Right renal pelvis (tissue), 4 donors: ENCODE measurements at places on chromosomes 11 and 22.

DNA sequence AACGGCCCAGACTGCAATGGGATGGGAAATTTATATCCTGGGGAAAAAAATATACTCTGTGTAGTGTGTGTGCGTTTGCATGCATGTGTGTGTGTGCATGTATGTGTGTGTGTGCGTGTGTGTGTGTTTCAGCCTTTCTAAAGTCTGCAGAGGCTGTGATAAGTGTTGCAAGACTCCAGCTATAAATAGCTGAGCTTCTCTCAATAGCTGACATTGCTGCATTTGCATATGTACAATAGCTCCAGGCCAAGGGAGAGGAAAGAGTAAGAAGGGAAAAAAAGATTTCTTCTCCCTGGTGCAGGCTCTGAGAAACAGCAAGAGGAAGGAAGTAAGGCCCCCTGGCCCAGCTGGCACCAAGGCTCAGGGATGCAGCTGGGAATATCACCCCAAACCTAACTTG is 483.0 kb downstream of the MN1 start:
- no peak for DNase-seq

- no peak for DNase-seq
These were observed 15.0 kb downstream of the TUB start for GRCh38 chr11:8095806-8096522.

GRCh38 chr22:40031766-40032470 is 37.2 kb downstream of the FAM83F start:
- DNase-seq: no peak

- no peak for DNase-seq
These were observed 20.5 kb downstream of the LRRC55 start for GRCh38 chr11:57202281-57202680.

DNA sequence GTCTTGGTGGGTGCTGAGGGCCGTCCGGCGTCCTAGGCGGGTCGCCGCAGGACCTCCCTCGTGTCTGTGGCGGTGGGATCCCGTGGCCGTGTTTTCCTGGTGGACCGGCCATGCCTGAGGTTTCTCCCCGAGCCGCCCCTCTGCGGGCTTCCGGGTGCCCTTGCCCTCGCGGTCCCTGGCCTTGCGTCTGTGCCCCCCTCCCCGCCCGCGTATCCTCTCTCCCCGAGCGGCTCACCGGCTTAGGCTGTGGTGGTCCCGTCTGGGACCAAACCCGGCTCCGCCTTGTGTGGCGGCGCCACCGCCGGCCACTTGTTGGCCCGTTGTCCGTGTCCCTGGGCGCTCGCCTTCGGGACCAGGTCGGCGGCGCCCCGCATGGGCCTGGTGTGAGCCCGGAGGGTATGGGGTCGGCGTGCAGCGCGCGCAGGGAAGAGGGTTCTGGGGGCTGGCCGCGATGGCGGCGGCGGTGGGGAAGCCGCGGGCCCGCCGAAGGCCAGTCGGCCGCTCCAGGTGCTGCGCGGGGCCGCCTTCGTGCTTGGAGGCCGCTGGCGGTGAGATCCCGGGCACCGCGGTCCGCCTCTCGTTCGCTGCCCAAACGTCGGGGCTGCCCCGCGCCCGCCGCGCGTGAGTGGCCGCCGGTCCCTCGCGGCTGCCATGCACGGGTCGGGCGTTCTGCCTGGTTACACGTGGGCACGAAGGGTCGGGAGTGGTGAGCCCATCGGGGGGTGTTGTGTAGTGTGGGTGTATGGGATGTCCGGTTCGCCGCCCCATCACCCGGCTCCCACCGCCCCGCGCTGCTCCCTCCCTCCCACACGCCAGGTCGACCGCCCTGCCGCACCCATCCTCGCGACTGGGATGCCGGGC is 3899.1 kb upstream of the OR11H1 start:
- no peak for DNase-seq

DNA sequence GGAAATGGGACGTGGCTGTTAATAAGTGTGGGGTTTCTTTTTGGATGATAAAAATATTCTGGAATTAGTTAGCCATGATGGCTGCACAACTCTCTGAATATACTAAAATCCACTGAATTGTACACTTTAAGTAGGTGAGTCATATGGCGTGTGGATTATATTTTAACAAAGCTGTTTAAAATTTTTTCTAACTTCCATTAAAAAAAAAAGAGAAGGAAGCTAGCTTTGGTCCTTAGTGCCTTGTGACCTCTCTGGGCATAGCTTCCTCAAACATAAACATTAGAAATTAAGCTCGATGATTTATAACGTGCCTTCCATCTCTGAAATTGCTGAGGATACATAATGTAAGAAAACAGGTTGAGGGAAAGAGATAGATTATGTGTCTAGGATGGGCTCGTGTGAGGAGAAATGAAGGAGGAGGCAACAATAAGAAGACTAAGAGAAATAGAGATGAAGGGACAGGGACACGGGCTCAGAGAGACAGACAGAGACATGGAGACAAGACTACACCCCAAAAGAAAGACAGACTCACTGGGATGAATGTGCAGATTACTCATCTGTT is 20.0 kb downstream of the IRAG1 start:
- DNase-seq: no peak

GRCh38 chr11:2477254-2477653 is 32.4 kb downstream of the KCNQ1 start:
- DNase-seq: no peak

- no peak for DNase-seq
These were observed 6.0 kb upstream of the KCNJ4 start for GRCh38 chr22:38461057-38461413.

DNA sequence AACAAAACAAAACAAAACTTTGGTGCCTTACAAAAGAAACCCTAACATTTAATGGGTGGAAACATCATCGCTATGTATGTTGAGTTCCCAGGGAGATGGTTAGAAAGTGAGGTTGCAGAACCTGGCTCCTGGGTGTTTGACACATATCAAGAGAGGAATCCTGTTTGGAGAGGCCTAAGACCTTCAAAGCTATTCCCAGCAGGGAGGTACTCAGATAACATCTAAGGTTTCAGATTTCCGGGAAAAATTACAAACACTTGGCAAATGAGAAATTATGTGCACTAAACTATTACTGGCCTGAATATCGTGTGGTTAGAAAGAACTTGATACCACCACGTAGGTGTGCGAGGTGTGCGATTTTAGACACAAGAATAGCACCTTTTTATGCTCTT is 18.5 kb downstream of the TRIM5 start:
- no peak for DNase-seq

DNA sequence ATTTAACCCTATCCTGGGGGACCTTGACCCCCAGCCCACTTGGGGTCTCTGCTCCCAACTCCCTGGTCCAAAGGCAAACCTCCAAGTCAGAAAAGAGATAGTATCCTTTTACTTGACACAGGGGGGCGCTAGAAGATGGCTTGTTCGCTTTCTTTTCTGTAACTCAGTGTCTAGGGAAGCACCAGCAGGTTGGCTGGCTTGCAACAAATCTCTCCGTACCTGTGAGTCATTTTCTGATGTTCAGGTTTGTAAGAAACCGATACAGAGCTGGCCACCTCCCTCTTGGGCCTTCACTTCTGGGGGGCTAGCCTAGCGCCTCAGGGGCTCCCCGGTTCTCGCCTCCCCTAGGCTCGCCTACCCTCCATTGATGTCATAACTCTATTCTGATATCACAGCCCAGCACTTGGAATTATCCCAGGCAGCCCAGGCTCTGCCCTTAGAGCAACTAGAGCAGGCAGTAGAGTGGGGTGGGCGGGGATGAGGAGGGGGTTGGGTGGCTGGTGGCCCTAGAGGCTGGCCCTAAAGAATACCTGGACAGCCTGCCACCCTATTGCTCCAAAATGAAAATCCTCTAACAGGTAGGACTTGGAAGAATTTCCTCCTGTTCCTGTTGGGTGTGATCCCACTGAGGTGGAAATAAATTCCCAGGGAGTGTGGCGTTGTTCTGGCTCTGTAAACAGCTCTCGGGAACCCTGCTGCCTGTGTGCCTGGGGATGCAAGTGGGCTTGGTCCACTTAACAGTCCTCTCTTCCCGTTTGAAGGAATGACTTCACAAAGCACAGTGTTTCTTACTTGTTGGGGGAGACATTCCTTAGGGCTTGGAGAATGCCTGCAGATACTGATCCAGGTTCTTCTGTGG is 69.4 kb downstream of the OSBP2 start:
- peak; percentile 59 for DNase-seq

- no peak for DNase-seq
These were observed 66.2 kb upstream of the GAL start for GRCh38 chr11:68617925-68618809.

DNA sequence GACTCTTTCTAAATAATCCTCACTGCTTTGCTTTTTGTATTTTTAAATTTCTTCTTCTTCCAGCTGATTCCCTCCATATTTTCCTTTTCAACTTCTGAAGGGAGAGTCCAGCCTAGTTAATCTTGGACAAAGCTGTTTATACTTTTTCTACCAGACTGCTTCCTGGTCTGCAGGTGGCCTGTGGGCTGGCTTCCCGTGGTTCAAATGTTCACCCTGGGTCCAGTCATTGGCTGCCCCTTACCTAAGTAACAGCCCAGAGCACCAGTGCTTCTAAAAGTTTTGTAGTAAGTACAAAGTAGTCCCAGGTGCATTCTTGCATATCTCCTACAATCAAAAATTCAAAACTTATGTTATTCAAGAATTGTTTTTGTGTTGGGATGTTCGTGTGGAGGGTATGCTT is 19.1 kb downstream of the ZNF143 start:
- DNase-seq: no peak

DNA sequence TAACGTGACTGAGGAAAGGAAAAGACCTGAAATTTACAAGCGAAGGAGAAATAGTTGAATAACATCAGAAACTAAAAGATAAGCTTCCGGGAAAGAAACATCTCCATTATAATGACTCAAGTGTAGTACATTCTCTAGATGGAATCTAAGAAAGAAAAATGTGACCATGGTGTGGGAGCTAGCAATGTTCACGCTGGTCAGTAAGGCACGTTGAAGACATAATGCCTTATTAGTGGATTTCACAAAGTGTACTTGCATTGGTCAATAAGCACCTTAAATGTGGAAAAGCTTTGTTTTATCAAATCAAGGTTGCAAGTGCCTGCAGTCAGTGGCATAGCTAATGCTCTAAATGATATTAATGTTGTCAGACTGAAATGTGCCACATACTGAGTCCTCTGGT is 2.8 kb upstream of the LARGE1 start:
- DNase-seq: no peak

DNA sequence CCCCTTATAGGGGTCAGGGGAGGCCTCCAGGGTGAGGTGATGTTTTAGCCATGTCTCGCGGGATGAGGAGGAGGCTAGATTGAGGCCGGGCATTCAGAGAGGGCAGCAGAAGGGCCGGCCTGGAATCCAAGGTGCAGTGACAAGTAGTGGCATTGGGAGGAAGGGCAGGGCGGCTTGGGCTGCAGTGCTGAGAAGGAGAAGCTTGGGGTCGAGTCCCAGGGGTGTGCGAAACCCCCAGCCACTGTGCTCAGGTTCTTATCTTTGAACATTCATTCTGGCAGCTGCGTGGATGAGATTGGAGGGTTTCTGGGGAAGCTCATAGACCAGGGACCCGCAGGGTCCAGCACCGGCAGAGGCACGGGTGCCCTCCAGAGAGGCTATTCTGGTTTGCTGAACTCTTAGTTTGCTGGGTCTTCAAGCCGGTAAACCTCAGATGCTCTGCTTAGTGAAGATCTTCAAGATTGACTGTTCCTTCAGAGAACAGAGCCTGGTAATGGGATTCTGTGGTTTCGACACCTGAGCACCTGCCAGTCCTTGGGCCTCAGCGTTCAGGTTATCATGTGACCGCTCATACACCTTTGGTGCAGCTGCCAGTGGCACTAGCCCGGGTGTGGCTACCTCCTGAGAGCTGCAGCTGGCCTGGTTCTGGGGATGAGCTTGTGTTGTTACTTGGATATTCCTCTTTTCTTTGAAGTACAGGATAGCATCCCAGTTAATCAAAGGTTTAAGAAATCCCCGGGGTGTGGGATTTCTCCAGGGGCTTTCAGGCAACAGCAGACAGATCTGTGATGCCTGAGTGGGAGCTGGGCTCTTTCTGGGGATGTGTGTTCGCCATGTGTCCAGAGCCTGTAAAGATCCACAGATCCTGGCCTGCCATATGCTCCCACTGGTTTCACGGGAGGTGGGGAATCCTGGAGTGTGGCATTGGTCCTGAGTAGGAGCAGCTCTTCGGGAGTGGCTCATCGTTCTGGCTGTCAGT is 152.8 kb downstream of the TBC1D22A start:
- DNase-seq: no peak

GRCh38 chr22:28413612-28414399 is 265.8 kb downstream of the TTC28 start:
- no peak for DNase-seq

- no peak for DNase-seq
These were observed 6.4 kb downstream of the GATD1 start for GRCh38 chr11:770642-771616.

- no peak for DNase-seq
These were observed 19.2 kb upstream of the MUC5B start for GRCh38 chr11:1203505-1204271.

DNA sequence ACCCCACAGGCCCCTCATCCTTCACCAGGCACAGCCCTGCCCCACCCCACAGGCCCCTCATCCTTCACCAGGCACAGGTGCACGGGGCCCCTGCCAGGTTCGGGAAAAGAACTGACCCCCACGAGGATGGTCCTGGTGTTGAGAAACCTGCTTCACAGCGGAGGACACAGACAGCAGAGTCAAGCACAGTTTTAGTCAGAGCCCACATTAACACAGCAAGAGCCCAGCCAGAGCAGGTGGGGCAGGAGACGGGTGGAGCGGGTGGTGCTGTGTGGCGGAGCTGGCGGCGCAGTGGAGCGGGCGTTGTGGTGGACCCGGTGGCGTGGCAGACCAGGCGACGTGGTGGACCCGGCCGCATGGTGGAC is 1085.5 kb downstream of the BRD1 start:
- DNase-seq: no peak

- no peak for DNase-seq
These were observed 804 bp downstream of the APIP start for GRCh38 chr11:34915136-34916014.

GRCh38 chr22:23145878-23146470 is 697 bp downstream of the RAB36 start:
- DNase-seq: no peak

- DNase-seq: no peak
These were observed 1.4 kb downstream of the MADD start for GRCh38 chr11:47271328-47271727.

DNA sequence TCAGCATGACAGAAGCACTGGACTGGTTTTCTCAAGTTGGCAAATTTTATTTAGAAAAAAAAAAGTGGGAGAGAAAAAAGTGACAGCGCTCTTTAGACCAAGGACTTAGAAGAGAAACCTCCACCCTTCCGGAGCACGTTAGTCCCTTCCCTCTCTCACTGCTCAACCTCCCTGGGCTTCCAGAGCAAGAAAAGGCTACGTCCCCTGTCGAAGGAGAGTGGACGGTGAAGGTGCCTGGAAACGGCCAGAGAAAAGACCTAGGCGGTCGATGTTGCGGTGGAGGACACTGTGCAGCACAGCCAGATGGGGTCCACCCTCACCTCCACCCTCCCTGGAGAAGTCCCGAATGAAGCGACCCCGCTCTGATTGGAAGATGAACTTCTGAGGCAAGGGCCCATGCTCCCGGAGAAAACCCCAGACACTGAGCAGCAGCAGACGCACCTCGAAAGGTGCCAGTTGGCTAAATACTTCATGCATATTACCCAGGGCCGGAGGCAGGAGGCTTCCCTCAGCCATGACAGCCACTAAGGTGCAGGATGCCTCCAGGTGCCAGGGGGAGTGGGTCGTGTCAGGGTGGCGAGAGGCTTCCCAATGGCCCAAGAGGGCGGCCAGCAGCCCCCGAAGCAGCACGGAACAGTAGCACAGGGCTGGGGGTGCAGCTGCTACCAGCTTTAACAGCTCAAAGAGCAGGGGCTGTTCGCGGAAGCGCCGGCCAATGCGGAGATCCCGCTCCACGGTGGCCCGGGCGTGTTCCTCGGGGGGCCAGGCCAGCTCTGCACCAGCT is 604 bp upstream of the GANAB start:
- no peak for DNase-seq

- DNase-seq: no peak
These were observed 72.4 kb downstream of the PANX1 start for GRCh38 chr11:94201004-94201465.
